ENCODE measurements at places on chromosomes 11 and 22.

- no peak for DNase-seq
These were observed 11.4 kb downstream of the ALDH3B2 start for GRCh38 chr11:67662835-67663531.

- peak; percentile 50 for DNase-seq
These were observed 115.1 kb upstream of the RASSF10 start for GRCh38 chr11:12893787-12894672.

GRCh38 chr22:37343863-37344734 is 61.8 kb downstream of the CYTH4 start:
- DNase-seq = no peak

GRCh38 chr11:86932924-86933875 is 22.0 kb downstream of the FZD4 start:
- DNase-seq = no peak

DNA sequence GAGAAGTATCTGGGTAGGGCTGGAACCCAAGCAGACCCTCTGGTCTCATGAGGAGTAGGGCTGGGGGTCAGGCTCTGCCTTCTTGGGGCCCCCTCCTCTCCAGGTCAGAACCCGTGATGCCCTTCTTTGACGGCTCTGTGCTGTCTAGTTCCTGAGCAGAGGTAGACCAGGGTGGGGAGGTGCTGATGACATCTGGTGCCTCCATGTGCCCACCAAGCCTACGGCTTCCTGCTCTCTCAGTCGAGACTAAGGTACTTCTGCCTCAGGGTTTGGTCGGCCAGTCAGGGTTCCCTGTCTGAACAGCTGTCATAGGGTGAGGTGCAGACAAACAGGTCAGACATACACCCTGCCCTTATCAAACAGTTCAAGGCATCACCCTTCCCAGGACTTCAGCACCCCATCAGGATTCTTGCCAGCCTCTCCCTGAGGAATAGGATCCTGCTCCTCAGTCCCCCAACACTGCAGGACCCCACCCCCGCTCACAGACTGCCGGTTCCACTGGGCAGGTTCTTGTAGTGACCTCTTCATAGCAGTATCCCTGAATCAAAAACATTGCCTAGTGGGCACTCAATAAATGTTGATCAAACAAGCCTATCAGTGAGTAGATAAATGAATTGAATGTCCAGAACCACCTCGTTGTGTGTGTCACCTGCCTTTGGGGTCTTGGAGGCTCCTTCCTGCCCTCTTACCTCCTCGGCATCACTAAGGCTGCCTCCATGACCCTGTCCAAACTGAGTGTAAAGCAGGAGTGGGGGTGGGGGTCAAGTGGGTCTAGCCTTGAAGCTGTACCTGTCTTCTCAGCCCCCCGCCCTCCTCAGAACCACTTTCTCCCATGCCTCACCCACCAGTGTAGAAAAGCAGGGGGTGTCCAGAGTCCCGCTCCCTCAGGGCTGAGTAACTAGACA is 158.2 kb downstream of the BUD13 start:
- no peak for DNase-seq

Data from activated CD4-positive, alpha-beta T cell treated with anti-CD3 and anti-CD28 coated beads, Interleukin-10, Interleukin-2, amounts not matched to agents 100 ng/mL and 50 ng/mL, durations not matched to agents 16 hours and 8 hours (primary cell).